ENCODE measurements at places on chromosomes 3 and 15.

DNA sequence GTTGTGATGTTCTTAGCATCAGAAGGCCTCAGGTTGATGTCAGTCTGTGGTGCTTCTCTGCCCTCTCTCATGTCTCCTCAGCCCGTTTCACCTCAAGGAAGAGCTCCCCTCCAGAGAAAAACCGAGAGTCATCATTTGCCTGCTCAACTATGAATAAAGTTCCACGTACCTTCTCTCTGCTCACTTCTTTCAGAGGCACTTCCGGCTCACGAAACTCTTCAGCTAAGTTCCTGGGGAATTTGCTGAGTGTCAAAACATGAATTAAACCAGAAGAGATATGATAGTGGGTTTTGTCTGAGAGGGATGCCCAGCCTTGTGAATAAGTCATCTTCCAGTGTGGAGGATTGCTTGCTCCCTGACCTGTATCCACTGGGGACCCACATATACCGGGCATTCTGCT lies 37.7 kb downstream of the CCR4 start:
- no peak for DNase-seq

- DNase-seq, result peak; percentile 12
Measured at GRCh38 chr3:66439666-66440344, 61.0 kb downstream of the LRIG1 start.

DNA sequence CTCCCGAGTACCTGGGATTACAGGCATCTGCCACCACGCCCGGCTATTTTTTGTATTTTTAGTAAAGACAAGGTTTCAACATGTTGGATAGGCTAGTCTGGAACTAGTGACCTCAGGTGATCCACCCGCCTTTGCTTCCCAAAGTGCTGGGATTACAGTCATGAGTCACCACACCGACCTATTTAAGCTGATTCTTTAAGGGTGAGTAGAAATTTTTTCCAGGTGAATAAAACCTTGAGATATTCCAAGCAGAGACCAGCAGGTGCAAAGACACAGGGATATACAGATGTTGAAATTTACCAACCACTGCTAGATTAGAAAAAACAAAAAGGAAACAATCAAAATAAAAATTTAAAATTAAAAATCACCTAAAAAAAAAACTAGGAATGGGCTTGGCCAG lies 74.4 kb upstream of the CHRNB4 start:
- no peak for DNase-seq

- DNase-seq, result peak; percentile 70
Measured at GRCh38 chr15:85044251-85044853, 62.7 kb downstream of the PDE8A start.

- peak; percentile 3 for DNase-seq
Measured at GRCh38 chr3:101069901-101070798, 76.9 kb upstream of the ABI3BP start.

DNA sequence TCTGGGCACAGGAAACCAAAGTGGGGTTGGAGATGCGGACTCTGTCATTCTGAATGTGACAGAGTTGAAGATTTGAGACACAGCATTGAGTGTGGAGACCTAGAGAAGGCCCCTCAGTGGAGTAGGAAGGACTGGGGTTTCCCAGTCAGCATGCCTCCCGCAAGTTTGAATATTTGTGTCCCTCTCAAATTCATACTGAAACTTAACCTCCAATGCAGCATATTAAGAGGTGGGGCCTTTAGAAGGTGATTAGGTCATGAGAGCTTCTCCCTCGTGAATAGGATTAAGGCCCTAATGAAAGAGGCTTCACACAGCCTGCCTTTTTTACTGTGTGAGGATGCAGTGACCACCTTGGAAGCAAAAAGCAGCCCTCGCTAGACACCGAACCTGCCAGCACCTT lies 8.0 kb downstream of the HDDC3 start:
- DNase-seq, result no peak

- DNase-seq, result no peak
Measured at GRCh38 chr15:100111125-100112060, 230.4 kb downstream of the ADAMTS17 start.

DNA sequence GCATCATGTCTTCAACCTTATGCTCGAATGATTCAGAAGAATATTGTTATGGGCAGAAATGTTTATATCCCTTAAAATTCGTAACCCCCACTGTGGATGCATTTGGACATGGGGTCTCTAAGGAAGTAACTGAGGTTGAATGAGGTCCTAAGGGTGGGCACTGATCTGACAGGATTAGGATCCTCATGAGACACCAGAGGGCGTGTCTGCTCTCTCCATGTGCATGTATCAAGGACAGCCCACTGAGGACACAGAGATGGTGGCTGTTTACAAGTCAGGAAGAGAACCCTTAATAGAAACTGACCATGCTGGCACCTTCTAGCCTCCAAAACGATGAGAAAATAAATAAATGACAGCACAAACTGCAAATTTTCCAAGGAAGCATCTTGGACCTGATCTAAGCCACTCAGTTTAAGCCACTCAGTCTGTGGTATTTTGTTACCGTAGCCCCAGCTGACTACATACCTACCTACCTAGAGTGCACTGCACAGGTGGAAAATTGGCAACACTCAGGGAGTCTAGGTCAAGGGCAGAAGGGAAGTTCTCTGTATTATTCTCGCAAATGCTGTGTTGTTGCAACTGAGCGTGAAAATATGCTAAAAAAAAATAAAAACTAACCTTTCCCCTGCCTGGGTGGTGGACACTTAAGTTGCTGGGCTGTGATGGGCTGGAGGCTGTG lies 126.6 kb downstream of the TJP1 start:
- no peak for DNase-seq

DNA sequence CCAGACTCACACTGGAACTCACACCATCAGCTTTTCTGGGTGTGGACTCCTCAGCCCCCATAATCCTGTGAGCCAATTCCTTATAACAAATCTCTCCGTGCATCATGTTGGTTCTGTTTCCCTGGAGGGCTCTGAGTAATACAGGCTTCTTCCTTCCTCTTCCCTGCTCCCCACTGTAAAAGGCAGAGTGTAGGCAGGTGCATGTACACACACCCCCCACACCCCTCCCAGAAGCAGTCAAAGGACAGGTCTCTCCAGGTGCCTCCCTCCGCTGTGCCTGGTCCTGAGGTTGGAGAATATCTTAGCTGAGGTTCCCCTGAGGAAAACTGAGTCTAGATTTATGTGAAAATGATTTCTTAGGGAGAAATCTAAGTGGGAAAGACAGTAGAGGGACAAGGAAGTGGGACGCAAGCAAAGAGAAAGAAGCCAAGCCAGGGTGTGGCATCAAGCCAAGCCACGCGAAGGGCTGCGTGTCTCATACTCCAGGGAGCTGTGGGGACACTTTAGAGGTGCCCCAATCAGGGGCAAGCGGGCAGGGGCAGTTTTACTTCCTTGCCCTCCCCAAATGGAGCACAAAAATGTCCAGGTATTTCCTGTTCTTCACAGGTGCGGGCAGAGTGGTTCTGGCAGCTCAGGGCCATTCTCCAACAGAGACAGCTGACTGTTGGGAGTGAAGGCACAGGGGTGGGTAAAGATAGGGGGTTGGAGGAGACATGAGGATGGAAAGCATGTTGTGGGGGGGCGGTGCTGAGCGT lies 86.6 kb downstream of the HMG20A start:
- no peak for DNase-seq

GRCh38 chr3:159928071-159928491 lies 60.6 kb upstream of the IL12A start:
- DNase-seq, result no peak

GRCh38 chr15:28911310-28911931 lies 25.6 kb downstream of the APBA2 start:
- no peak for DNase-seq

DNA sequence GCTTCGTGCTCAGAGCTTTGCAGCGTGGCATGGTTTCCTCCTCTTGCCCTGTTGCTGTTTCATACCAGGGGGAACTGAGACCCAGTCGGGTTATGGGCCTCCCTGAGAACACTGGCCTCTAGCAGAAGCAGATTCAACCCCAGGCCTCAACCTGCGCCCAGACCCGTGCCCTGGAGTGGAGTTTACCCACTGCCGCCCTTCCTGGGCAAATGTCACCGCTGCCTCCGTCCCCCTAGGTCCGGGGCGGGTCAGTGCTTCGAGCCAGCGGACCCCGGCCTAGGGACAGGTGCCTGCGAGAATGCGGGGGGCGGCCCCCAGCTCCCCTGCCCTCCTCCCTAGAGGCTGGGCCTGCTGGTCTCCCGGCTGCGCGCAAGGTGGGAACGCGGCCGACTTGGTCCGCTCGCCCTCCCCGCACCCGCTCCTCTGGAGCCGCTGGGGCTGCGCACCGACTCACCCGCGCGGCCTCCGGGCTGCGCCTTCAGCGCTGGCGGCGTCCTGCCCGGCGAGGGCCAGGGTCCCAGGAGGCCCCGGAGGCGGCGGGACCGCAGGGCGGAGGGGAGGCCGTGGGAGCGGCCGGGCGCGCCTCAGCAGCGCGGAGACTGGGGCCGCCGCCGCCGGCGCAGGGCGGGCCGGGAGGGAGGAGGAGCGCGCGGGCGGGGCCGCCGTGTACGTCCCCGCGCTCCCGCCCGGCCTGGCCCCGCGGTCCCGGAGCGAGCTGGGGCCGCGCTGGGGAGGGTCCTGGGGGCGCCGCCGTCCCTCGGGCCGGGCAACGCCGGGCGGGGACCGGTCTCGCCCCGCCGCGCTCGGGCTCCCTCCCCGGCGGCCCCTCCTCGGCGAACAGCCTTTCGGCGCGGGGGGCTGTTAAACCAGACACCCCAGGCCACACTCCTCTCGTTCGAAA lies at the start of gene PIGZ:
Gene PIGZ (minus strand): TSS at position 601 of the 901 bp plus-strand sequence. CDS start 16,802 bp downstream, outside the sequence.
- DNase-seq, result no peak

DNA sequence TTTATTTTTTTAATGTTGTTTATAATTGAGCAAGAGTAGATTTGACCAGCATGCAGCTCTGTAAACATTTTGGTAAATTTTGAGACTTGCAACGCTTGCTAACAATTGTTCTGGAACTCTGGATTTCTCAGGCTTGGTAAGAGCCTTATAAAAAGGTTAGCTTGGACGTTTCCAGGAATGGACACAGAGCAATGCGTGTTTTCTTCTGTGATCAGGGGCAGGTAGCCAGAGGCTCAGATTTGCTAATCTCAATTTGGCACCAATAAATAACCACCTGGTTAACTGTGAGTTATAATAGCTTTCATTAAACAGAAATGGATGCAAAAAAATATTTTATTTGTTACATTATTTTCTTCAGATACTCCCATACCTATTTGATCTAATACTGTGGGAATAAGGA lies 39.8 kb downstream of the CADM2 start:
- no peak for DNase-seq

DNA sequence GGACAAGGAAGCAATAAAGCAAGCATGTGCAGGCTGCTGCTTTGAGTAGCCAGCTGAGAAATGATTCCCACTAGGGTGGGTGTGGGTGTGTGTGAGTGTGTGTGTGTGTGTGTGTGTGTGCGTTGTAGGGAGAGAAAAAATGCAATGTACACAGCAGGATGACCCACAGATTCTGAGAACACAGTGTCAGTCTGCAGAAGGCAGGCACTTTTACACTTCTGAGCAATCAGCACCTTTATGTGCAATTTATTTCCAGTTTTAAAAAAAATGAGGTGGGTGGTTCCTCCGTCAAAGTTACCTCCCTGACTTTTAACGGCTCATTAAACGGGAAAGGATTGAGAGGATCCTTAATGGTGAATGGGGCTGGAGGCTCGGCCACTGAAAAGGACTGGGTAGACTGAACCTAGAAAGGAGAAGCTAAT lies 38.5 kb upstream of the LIPC start:
- no peak for DNase-seq

DNA sequence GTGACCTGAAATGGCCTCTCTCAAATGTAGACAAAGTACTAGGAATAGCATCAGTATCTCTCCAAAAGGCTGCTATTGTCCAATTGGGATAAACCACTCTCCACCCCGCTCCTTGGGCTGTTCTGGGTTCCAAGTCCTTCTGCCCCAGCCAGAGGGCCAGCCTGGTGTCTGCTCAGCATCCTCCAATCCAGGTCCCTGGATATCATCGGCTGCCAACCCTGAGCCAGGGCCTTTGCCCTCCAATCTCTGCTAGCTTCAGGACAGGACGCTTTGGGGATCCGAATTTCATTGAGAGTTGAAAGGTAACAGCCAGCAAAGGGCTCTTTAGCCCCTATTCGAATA lies 119.3 kb upstream of the ADPGK start:
- DNase-seq, result no peak

DNA sequence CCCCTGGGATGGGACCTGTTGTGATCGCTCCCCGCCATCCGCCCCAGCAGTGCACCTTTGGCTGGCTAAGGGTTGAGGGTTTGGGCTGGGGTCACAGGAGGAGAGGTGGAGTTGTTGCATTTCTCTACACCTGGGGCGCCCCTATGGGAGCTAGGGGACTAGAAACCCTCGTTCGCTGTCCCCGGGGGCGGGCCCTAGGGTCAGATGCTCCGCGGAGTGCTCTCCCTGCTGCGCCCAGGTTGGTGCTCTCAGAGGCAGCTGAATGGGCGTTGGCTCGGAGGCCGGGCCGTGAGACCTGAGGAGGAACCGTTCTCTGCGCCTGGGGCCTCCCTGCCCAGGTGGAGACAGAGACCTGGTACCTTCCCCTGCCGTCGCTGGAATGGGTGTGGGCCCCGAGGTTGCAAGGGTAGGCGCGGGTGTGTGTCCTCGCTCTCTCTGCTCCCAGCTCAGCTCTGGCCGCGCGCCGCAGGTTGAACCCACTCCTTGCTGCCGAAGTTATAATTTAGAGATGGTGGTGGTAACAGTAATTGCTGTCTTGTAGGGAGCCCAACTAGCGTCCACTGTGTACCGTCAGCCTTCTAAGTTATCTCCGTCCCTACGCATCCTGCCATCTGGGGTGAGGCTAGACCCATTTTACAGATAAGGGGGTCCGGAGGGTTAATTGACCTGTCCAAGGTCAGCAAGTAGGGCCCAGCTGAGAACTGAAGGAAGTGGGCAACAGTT lies 965 bp downstream of the FLNB start:
- peak; percentile 36 for DNase-seq

GRCh38 chr3:42376344-42376798 lies 34.0 kb downstream of the LYZL4 start:
- DNase-seq, result peak; percentile 23

DNA sequence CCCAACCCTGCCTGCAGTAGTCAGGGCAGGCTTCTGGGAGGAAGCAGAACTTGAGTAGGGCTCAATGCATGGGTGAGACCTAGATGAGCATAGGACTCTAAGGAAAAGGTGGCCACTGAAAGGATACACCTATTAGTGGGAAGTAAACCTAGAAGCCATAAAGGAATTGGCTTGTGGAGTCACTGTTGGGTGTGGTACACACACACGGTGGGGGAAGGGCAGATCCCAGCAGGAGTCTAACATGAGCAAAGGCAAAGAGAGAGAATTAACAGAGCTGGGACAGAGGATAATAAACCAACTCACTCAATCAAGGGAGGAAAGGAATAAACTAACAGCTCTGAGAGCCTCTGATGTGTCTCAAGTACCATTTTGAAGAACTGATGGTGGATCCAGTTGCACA lies 23.1 kb downstream of the DAPK2 start:
- DNase-seq, result no peak

DNA sequence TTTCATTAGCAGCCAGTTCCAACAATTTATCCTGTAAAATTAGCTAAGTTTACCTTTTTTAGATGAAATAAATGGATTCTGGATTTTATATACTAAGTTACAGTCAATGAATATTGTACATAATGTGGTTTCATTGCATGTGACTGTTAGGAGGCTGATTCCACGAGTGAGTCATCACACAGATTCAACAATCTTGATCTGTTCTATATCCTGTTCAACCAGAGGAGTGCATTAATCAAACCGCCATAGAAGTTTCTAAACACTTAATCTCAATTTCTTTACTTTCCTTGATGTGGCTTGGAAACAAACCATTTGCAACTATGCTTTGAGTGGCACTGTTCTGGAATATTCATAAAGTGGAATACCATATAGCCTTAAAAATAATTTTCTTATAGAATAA lies 15.3 kb downstream of the DNAJC13 start:
- no peak for DNase-seq

- DNase-seq, result peak; percentile 46
Measured at GRCh38 chr3:42369304-42369703, 41.1 kb downstream of the LYZL4 start.

All from CD8-positive, alpha-beta T cell (primary cell).